Renal cortical epithelial cell (primary cell): ENCODE measurements at places on chromosomes 1 and 21. TPM values are rescaled to one million over a fixed set of nuclear protein-coding genes. Genes with fewer than 3 reads are reported as not detected.
A peak's percentile ranks its signal among the peaks of the same experiment; 100 is the strongest.

The TNNT2 gene
- total RNA-seq, result 0.25 and 0.69 TPM in 2 replicates

The ANGPTL1 gene
- total RNA-seq, result 0.60 TPM in 1 of 2 replicates, not detected in the other

The B3GALT5 gene
- total RNA-seq, result 2.3 and 8.7 TPM in 2 replicates

The SLAMF9 gene
- not detected in 2 replicates for total RNA-seq

The PDZK1IP1 gene
- 288 and 398 TPM in 2 replicates for total RNA-seq

The CFHR1 gene
- not detected in 2 replicates for total RNA-seq

The CELA3B gene
- total RNA-seq, result not detected in 2 replicates

- DNase-seq, result peak; percentile 7
These were observed 510.0 kb downstream of the USP25 start for GRCh38 chr21:16239659-16240265.

GRCh38 chr1:41862384-41863221 is 56.1 kb downstream of the HIVEP3 start:
- DNase-seq, result peak; percentile 92

DNA sequence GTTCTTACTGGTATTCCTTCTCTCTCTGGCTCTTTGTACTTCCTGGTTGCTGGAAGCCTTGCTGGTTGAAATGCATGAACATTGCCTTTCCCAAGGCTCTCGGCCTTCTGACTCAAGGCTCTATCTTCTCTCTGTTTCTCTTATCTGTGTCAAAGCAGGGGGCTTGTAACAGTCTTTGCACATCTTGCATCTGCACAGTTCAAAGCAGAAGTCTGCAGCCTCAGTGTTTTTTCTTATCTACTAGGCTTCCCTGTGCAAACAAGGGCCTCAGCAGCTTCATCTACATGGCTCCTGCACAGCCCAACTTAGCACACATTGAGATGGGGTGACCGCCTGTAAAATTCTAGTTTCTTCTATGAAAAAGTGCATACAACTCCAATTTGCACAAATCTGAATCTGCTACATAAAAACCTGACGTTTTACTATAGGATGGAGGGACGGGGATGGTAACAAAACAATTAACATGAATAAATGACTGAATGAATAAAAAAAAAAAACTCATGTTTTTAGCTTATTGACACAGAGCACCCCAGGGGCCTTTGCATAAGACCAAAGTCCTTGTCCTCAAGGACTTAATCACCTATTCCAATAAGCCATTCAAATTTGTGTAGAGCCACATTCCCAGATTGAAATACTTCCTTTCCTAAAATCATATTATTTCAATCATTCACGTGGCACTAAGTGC is 458.3 kb downstream of the LMO4 start:
- DNase-seq, result no peak

DNA sequence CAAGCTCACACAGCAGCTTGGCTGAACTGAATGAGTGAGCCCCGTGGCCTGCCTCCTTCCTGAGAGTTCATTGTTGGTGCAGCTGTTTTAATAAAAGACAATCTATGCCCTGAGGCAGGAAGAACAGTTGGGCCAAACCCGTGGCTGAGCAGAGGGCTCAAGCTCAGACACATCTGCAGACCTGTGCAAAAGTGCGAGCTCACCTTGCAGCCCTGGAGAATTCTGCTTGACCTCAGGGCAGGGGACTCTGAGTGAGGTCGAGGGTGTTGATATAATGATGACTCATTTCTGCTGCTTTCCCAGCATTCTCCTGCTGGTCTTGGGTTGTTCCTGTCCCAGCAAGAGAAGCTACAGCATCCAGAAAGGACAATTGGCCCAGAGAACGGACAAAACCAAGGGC is 61.0 kb downstream of the ATP5PO start:
- peak; percentile 51 for DNase-seq

DNA sequence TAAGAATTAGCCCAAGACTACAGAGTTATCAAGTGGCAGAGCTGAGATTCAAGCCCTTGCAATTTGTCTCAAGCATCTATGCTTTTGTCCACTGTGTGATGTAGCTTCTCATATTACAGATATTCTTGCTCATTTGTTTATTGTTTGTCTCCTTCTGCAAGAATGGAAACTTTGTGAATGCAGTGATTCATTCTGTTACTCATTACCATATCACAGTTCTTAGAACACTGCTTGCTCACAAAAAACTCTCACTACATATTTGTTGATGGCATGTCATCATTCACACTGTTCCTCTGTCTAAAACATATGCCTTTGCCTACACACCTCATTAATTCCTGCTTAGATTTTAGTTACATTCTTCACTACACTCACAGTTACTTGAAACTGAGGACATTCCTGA is 1198.9 kb downstream of the PLA2G4A start:
- peak; percentile 100 for DNase-seq

- DNase-seq, result no peak
These were observed 5.9 kb upstream of the SLC6A9 start for GRCh38 chr1:44037154-44037553.

- DNase-seq, result no peak
These were observed 658 bp upstream of the COL16A1 start for GRCh38 chr1:31704271-31705079.

DNA sequence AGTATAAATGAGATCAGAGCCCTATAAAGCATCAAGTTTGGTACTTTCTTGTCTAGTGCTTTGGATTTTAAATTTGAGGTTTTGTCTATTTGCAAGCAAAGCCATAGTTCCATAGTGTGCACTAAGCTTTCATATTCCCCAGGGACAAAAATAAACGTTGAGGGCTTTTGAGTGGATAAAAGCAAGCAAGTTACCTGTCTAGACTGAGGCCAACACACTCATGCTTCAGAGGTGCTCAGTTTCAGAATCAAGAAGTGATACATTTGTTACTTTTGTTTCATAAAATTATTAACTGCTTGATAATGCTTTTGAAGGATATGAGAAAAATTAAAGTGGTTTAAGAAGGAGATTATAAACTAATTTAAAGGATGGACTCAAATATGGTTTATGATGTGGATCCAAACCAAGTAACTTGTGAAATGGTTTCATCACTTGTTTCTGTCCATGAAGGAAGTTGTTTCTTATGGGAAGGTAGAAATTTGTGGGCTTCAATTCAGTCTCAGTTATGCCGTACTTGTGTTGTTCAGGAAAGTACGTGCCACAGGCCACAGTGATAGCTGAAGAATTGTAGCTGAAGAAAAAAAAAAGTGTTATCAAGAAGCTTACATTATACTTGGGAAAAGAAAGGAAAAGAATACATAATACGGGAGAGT is 71.2 kb downstream of the CHRM3 start:
- no peak for DNase-seq

GRCh38 chr1:227390525-227390924 is 72.2 kb upstream of the CDC42BPA start:
- DNase-seq, result peak; percentile 49

- DNase-seq, result no peak
These were observed 3.6 kb downstream of the EFNA1 start for GRCh38 chr1:155131285-155131684.

DNA sequence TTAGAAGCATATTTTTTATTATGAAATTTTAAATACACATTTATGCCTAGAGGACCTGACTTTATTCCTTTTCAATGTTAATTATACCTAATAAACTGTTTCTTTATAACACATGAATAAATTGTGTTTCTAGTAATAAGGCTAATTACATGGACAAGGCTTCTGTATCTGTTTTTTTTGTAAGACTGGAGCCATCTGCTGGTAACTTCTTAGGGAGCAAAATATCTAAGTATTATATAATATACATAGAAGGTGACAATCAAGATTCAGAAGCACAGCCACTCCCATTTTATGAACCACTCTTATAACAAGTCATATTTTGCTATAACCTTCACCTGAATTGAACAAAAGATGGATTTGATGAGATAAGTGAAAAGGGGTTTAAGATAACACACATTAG is 84.2 kb downstream of the LBR start:
- peak; percentile 37 for DNase-seq

- DNase-seq, result no peak
These were observed 10.0 kb downstream of the COL24A1 start for GRCh38 chr1:86146566-86146965.

- DNase-seq, result peak; percentile 93
These were observed 13.1 kb upstream of the PRRC2C start for GRCh38 chr1:171472183-171472647.

DNA sequence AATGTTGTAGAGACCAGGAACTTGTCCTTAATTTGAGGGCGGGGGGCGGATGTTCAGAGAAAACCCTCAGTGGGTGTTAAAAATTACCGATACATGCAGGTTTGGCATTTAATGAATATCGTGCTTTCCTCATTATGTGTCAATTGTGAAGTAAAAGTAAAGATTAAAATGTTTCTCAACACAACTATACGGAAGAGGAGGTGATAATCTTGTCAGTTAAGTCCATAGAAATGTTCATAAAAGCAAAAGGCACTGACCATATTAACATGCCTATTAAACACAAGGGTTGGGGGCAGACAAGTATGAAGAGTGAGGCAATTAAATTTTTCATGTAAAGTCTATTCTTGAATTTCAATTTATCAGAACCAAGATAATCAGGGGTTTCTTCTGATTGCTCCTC is 1.3 kb downstream of the BRINP3 start:
- DNase-seq, result no peak

DNA sequence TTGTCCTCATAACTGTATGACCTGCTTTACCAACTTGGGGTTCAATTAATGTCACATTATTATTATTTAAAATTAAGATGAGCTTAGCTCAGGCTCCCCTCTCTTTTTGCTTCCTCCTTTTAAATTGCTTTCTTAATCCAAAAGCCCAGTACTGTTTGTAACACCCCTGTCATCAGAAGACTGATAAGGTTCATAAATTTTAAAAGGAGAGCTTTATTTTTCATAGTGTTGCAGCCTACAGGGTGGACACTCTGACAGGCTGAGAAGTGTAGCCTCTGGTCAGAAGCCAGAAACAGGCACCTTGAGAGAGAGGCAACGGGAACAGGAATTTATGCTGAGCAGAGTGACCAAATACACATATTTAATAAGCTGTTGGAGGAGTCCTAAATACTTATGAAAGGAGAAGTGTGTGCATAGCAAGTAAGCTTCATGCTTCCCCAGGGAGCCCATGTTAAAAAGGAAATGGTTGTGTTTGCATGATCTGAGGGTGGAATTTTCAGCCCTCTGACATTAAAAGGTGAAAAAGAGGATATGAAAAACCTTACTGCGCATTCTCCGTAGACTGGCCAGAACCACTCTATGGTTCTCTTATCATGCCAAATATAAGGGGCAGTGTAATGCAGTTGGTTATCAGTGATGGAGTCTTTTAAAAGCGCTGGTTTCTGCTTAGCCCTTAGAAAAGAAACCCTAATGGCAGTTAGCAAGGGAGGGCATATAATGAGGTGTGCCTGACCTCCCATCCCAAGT is 30.5 kb upstream of the FGGY start:
- DNase-seq, result no peak
